CD4-positive, alpha-beta T cell treated with Interleukin-17A for 1 hour (primary cell): ENCODE measurements at places on chromosomes 3 and 15.

DNA sequence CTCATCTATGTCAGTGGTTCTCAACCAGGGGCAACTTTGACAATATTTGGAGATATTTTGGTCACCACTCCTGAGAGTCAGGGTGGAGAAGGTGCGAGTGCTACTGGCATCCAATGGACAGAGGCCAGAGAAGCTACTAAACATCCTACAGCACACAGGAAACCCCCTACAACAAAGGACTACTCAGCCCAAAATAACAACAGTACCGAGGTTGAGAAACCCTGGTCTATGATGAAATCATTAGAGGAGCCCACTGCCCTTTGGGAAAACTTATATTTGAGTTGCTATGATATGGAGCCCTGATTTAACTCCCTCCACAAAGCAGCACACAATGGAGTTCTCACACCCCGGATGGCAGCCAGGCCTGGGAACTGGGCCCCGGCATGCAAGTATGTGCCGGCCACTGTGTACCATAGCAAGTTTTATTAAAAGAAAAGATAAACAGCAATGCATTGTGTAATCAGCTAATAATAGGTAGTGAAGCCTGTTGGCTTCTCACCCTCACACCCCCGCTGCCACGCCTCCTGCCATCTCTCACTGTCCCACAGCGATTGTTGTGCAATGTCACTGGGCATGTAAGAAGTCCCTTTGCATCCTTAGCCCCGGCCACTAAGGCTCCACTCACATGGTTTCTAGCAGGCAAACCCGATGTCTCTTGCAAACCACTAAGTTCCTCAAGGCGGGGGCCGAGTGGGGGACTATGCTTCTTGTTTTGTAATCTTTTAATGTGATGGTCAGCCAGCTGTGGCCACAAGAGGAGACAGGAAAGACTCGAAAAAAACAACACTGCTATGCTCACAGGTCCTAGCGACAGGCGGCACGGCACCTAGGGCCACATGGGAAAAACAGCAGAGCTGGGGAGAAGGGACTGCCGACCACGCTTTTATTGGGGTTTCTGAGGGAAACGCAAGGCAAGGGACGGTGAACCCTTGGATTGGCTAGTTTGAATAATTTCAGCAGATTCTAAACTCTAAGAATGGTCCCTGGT lies 110.0 kb downstream of the AQP9 start:
- DNase-seq: peak; percentile 6

DNA sequence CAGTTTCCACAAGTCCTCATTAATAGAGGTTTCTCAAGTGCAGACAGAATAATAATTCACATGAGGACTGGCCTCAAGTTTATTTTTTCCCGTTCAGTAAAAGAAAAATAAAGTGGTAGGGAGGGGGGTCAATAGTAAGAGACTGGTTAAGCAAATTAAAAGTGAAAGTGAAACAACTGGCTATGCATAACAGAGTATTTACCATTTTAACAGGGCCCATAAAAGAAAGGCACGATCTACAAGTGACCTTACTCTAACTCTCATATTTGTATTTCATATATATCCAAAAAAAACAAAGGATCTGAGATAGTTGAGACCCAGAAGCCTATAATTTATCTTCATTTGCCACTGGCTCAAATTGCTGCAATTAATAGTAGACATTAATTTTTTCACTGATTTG lies 686.3 kb downstream of the NTRK3 start:
- peak; percentile 5 for DNase-seq

DNA sequence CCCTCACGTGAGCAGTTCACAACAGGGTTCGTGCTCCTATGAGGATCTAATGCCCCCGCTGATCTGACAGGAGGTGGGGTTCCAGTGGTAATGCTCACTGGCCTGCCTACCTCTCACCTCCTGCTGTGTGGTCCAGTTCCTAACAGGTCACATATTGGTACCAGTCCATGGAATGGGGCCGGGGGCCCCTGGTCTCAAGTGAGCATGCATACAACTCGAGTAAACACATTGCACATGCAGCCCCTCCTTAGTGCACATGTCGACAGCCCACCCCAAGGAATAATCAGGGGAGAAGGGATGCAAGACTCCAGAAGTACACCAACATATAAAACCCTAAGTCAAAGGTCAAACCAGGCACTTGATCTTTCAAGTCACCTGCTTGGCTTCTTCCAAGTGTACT lies 127.0 kb downstream of the TP63 start:
- no peak for DNase-seq

- DNase-seq: peak; percentile 42
Observed at GRCh38 chr3:63864008-63864964, 619 bp downstream of the ATXN7 start.

DNA sequence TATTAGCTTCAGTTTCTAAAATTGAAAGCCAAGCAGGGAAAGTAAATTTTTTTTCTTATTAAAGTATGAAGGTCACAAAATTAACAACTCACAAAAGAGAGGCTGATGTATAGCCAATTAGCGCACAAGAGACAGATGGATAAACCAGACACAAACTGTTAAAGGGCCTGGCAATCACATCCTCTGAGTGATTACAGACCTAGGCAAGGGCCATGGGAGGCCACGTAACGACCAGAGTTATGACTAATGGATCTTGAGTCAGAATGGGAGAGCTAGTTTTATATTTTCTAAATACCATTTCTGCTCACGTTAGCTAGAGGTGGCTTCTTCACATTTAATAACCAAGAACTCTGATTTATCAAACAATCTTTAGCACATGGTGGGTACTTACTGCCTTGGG lies 17.8 kb upstream of the SCAMP5 start:
- no peak for DNase-seq

GRCh38 chr3:150890295-150890694 lies 14.9 kb downstream of the MINDY4B start:
- no peak for DNase-seq

DNA sequence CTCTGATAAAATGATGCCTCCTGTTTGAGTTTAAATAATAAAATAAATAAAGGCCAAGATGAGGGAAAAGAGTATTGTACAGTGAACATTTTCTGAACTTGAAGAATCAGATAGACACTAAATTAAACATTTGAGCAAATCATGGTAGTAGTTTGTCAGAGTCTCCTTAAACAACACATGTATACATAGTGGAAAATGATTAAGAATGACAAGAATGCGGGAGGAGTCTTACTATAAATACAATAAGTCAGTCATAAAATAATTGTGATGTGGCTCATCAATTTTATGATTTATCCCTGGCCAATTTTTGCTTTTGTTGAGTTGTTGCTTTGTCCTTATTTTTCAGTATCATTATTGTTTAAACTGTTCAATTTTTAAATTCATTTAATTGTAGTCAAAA lies 158.0 kb upstream of the TMC3 start:
- DNase-seq: no peak

- no peak for DNase-seq
Observed at GRCh38 chr3:192855434-192855833, 62.2 kb downstream of the MB21D2 start.

DNA sequence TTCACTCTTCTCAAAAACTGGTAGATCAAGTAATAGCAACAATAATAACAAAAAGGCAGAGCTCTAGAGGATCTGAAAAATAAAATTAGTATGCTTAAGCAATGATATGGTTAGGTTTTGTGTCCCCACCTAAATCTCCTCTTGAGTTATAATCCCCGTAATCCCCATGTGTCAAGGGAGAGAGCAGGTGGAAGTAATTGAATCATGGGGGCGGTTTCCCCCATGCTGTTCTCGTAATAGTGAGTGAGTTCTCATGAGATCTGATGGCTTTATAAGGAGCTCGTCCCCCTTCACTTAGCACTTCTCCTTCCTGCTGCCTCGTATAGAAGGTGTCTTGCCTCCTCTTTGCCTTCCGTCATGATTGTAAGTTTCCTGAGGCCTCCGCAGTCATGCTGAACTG lies 60.2 kb upstream of the ABHD2 start:
- no peak for DNase-seq

DNA sequence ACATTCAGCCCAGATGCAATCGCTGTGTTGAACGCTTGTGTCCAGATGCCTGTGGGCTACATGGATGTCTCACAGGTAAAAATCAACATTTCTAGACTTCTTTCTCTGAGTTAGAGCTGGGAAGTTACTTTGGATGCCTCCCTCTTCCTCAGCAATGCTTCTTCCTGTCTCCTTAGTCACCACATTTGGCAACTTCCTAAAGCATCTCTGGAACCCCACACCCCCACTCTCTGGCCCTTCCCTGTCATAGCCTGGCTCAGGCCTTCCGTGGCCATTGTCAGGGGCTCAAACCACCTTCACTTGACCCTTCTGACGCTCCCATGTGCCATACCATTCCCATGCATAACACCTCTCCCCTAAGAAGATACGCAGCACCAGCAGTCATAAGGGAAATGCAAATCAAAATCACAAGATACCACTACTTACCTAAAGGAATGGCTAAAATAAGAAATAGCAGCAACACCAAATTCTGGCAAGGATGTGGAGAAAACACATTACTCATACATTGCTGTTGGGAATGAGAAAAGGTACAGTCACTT lies 21.6 kb upstream of the RGMA start:
- no peak for DNase-seq

GRCh38 chr15:74384566-74384880 lies 17.1 kb upstream of the CYP11A1 start:
- DNase-seq: no peak

DNA sequence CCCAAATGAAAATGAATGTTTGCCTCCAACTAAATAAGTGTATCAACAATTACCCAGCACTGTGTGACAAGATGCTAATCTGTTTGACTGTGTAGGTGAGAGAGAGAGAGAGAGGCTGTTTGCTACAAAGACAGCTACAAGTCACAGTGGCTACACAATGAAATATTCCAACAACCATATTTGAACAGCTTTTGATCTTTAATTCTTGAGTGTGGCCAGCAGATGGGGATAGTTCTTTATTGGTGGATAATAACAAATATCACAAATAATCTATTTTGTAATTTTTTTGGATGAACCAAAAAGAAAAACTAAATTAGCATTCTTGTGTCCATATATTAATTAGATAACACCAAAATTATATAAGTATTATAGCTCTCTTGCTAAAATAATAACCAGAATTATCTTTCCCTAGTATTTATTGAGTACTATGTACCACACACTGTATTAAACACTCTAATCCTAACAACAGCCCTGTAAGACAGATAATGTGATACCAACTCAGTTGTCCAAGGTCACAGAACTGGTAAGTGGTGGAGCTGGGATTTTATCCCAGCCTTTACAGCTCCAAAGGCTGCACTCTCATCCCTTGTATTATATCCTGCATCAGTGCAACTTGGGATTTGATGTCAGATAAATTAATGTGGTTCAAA lies 61.9 kb upstream of the C3orf80 start:
- peak; percentile 32 for DNase-seq

GRCh38 chr3:5198986-5199731 lies 11.7 kb downstream of the EDEM1 start:
- peak; percentile 43 for DNase-seq

- peak; percentile 64 for DNase-seq
Observed at GRCh38 chr3:51391566-51392354, 675 bp downstream of the RBM15B start.

DNA sequence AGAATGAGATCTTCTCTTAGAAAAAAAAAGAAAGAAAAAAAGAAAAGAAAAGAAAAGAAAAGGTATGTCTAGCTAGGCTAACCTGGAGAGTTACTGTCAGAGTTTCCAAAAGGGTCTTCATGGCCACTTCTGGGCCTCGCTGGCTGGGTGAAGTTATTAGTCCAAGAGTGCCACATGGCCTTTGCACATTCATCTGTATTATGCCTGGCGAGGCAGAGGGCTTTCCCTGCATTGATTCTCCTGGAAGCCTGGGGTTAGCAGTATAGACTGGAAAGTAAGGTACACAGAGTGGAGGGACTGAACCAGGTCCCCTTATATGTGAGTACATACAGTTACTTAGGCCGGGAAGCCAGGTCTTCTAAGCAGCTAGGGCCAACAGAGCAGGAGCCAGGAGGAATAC lies 54.8 kb upstream of the CGNL1 start:
- no peak for DNase-seq

GRCh38 chr3:19960696-19961095 lies 13.8 kb downstream of the RAB5A start:
- DNase-seq: no peak

DNA sequence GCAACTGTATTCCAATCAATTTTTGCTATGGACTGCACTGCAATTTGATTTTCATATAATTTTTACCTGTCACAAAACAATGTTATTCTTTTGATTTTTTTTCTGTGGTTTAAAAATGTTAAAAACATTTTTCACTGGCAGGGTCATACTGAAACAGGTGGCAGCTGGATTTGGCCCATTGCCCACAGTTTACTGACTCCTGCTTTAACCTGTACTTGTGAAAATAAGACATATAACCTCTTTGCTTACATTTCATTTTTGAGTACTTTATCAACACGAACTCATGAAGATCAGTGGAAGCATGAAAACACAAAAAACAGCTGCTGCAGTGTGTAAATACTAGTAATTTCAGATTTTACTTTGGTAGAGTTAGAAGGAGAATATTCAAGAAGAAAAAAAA lies 313.1 kb downstream of the WDR72 start:
- no peak for DNase-seq
